ENCODE measurements at places on chromosomes 16 and 17.

DNA sequence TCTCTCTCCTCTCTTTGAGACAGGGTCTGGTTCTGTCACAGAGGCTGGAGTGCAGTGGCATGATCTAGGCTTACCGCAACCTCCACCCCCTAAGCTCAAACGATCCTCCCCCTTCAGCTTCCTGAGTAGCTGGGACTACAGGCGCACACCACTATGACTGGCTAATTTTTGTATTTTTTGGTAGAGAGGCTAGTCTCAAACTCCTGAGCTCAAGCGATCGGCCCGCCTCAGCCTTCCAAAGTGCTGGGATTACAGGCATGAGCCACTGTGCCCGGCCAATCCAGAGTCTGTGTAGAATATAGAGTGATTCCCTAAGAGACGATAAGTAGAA lies 65.8 kb upstream of the RPH3AL start:
- DNase-seq = peak; percentile 28

DNA sequence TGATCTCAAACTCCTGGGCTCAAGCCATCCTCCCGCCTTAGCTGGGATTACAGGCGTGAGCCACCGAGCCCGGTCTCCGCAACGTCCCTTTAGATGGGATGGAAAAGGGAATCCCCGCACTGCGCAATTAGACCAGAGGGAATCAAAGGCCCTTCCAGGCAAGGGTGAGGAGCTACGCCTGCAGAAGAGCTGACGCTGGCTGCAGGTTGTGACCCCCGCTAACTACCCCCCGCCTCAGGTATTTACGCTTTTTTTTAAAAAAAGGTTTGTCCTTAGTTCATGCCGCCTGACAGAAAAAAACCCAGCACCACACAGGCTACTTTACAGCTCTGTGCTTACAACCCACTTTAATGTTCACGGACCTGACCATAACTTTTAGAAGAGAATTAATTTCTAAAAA lies 26.9 kb downstream of the ZCCHC14 start:
- DNase-seq = no peak

- DNase-seq = no peak
Measured at GRCh38 chr17:61203671-61204131, 195.9 kb upstream of the TBX2 start.

GRCh38 chr17:80559825-80560251 lies 15.2 kb downstream of the RPTOR start:
- no peak for DNase-seq

DNA sequence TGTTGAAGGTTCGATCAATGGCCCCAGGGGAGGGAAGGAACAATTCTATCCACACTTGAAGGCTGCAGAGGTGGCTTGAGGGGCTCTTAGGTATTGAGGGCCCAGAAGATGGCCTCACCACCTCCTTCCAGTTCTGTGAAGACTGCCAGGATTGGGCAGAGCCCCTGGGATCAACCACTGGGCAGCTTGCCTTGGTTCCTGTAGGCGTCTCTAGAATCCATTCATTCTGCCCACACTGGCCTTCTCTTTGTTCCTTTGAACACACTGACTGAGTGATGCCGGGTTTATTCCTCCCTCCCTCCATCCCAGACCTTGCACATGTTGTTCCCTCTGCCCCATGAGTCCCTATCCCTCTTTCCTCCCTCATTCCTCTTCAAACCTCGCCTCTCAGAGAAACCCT lies 50.5 kb downstream of the SYT17 start:
- DNase-seq = no peak

DNA sequence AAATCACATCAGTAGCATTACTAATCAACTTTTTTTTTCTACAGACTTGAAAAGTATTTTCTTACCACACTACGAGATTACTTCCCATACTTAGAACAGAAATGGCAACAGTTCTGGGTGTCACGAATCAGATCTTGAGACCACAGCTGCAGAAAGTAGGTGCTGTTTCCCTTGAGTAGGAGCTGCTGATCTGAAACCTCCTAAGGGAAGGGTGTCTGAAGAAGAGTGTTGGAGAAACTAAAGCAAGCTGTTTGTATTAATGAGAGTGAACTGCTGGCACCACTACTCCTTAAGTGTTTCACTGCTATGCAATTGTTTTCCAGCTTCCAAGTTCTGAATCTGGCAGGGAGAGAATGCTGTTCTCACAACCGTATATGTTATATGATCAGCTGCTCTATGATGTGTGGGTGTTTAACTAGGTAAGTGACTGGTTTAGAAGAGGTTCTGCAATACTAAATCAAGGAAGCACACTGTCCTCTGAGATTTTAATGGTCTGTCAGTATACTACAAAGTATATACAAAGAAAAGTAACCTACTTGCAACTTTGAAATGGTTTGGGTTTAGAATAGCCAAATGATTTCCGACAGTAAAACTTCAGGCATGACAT lies 3.3 kb downstream of the ZNF652 start:
- DNase-seq = no peak

- DNase-seq = no peak
Measured at GRCh38 chr16:89561142-89561883, 831 bp downstream of the RPL13 start.

DNA sequence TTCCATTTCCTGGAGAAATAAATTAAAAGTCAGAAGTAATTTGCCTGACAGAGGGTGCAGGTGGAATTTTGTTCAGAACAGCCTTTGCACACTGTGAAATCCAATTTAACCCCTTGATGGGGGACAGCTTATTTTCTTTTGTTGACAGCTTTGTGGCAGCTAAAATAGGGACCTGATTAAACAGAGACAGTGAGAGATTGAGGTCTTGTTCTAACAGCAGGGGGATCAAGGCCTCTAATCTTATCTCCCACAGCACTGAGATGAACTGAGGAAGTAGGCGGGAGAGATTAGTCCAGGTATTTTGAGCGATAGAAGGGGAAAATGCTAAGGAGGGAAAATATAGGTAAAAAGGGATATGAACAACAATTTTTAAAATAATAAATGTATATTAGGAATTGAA lies 1491.4 kb upstream of the GOT2 start:
- DNase-seq = no peak

DNA sequence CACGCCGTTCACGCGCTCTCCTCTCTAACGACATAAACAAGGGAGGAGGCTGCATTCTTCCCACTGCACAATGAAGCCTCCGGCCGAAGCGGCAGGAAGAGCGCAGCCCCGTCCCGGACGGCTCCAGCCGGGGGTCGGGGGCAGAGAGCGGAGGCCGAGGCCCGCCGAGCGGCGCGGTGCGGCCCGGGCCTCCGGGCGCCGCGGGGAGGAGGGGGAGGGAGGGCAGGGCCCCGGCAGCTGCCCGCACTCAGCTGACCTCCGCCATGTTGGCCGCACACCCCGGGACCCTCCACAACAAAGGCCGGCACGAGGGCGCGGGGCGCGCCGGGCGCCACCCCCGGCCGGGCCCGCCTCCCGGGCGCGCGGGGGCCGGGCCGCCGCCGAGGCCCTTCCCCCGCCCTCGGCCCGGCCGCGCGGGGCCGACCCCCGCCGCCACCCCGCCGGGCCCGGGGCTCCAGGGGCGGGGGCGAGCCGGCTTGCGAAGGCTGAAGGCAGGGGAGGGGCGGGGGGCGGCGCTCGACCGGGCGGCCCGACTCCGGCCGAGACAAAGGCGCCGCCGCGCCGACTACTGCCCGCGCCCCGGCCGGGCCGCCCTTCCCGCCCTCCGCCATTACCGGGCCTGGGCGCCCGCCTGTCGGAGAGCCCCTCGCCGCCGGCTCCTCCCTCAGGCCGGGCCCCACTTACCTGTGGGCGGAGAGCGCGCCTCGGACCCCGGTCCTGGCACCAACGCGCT lies 527 bp downstream of the SIAH1 start:
- peak; percentile 37 for DNase-seq

DNA sequence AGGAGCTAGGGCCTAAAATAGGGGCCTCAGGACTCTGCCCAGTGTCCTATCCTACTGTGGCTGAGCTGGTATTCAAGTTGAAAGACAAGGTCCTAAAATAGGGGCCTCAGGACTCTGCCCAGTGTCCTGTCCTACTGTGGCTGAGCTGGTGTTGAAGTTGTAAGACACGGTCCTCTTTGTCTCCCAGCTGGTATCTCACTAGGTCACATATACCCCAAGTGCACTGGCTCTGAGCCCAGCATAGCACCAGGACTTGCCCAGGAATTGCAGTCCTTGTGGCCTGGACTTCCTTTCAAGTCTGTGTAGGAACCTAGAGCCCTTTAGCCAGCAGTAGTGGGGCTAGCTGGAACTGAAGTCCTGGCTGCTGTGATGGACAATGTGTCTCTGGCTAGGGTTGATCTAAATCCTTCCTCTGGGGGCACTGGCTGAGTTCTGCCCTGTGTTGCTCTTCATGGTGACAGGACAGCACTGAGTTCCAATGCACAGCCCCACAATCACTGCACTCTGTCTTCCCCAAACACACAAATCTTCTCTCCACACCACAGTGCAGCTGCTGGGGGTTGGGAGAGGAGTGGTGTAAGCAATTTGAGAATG lies 260.5 kb downstream of the HAPSTR1 start:
- no peak for DNase-seq

DNA sequence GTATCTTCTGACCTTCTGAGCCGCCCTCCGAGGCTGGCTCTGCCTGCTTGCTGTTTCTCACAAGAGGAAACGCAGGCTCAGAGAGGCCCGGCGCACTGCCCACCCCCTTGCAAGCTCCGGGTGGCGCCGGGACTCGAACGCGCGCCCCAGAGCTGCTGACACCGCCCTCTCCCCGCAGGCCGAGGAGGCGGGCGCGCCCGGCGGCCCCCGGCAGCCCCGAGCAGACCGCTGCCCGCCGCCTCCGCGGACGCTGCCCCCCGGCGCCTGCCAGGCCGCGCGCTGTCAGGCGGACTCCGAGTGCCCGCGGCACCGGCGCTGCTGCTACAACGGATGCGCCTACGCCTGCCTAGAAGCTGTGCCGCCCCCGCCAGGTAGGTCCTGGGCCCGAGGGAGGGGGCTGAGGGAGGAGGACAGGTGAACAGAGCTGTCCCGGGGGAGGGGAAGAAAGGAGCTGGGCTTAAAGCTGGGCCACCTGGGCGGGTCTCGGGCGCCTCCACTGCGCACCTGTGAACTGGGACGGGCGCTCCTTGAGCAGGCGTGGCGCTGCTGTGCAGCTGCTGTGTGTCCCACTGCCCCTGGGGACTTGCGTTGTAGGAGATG lies 18.2 kb downstream of the WFDC1 start:
- DNase-seq = no peak

DNA sequence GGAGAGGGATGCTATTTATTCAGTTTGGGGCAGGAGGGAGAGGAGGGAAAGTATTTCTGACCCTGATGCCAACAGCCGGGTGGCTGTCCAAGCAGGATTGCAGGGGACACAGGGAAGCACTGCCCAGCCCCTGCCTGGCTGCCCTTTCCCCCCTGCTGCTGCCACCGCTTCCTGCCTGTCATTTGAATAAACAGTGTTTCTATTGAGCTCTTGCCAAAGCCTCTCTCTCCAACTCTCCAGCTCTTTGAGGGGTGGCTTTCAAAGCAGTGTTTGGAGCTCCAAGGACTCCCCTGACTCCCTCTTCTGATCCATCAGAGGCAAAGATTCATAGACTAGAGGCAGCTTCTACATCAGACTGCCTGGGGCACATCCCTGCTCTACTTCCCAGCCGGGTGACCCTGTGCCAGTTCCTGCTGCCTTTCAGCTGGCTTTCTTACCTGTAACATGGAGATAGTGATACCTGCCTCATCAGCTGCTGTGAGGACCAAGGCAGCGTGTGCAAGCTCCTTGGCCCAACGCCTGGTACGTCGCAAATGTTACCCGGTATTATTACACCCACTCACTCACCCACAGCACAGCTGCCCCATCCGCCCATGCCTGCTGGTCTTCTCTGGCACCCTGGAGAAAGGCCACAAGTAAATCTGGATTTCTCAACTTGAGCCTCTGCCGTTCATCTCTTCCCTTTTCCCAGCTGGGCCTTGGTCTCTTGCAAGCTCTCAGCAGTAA lies 9.5 kb downstream of the PROCA1 start:
- DNase-seq = no peak

DNA sequence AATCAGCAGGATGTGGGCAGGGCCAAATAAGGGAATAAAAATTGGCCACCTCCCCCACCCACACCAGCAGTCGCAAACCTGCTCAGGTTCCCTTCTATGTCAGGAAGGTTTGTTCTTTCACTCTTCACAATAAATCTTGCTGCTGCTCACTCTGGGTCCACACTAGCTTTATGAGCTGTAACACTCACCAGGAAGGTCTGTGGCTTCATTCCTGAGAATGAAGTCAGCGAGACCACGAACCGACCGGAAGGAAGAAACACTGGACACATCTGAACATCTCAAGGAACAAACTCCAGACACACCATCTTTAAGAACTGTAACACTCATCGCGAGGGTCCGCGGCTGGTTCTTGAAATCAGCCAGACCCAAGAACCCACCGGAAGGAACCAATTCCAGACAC lies 115.5 kb upstream of the TBX2 start:
- DNase-seq = no peak

- no peak for DNase-seq
Measured at GRCh38 chr16:21639493-21639892, 12.9 kb downstream of the IGSF6 start.

GRCh38 chr17:57463103-57463885 lies 207.0 kb downstream of the MSI2 start:
- DNase-seq = no peak

- no peak for DNase-seq
Measured at GRCh38 chr17:75115555-75115954, 5.8 kb downstream of the ARMC7 start.

DNA sequence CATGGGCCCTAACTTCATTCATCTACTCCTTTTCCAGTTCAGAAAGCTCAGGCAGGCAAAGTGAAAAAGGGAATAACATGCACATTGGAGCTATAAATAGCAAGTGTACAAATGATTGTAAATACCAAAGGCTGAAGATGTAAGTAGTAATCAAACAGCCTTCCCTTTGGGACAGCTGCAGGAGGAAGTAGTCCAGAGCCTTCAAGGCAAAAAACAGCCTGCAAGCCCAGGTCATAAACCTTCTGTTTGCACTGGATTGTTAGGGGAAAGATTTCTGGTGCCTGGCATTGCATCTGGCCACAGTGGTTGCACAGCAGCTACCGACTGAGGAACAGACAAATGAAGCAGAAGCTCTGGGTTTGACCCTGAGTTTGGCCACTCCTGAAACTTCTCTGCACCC lies 98.6 kb upstream of the PMFBP1 start:
- no peak for DNase-seq

GRCh38 chr16:50816901-50817555 lies 75.1 kb downstream of the CYLD start:
- no peak for DNase-seq

DNA sequence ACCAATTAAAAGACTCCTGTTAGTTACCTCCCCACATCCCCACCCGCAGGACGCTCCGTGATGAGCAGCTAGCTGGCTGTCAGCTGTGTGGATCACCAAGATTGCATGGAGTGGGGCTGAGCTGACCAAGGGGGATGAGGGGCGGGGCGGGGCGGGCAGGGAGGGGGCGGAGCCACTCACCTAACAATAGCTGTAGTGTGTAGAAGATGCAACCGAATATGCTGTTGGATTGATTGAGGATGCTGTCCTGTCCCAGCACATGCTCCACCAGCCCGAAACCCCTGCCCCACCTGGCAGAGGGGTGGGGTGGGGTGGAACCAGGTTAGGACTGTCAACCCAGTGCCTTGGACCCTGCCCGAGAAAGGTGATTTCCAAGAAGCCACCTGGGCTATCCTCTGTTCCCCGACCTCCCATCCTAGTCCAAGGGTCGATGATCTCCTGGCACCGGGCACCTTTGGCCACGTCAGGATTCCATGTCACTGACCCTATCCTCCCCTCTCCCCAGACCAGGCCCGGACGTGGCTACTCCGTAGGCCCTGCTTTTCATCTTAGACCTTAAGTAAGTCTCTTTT lies 1.4 kb downstream of the VKORC1 start:
- DNase-seq = no peak

GRCh38 chr16:71358464-71358998 lies at the start of gene CALB2:
TSS of gene CALB2 (plus strand) at chr16:71358723. CDS start at chr16:71358793, 70 bp downstream.
- DNase-seq = peak; percentile 42
